ENCODE measurements at places on chromosomes 1 and 21.
A peak's percentile ranks its signal among the peaks of the same experiment; 100 is the strongest.

DNA sequence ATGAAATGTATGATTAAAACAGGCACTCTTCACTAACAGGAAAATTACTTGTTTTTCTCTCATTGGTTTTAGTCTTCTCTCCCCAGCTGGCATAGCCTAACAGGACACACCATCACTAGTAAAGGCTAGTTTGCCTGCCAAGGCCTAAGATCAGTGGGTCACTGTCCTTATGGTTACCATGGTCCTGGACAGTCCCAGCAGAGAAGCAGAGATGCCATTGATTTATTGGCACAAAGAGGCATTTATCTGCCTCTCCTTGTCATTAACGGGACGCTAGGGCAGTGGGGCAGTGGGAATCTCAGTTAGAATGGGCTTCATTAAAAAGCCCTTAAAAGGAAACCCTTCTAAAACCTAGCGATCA is 13.9 kb downstream of the CD247 start:
- H3K27ac ChIP-seq, result no peak overlapping the region
- H3K36me3 ChIP-seq, result no peaks in the 10 kb centered on the region
- peaks cover 2% of the 10 kb centered on the region for H3K27me3 ChIP-seq

- no peak for DNase-seq
- no peak overlapping the region for H3K27ac ChIP-seq
- no peak overlapping the region for H3K4me3 ChIP-seq
Measured at GRCh38 chr1:24257373-24257772, 61.8 kb upstream of the GRHL3 start.

GRCh38 chr1:17867470-17867869 is 112.3 kb downstream of the ACTL8 start:
- H3K4me3 ChIP-seq, result no peak overlapping the region
- DNase-seq, result no peak
- no peaks in the 10 kb centered on the region for H3K27me3 ChIP-seq
- H3K36me3 ChIP-seq, result no peaks in the 10 kb centered on the region
- no peak overlapping the region for H3K27ac ChIP-seq
- H3K4me1 ChIP-seq, result no peaks in the 10 kb centered on the region

- no peak for DNase-seq
- H3K27ac ChIP-seq, result no peak overlapping the region
- H3K4me1 ChIP-seq, result no peaks in the 10 kb centered on the region
- no peak overlapping the region for H3K4me3 ChIP-seq
- no peaks in the 10 kb centered on the region for H3K36me3 ChIP-seq
Measured at GRCh38 chr1:91520942-91521507, 20.4 kb downstream of the CDC7 start.

DNA sequence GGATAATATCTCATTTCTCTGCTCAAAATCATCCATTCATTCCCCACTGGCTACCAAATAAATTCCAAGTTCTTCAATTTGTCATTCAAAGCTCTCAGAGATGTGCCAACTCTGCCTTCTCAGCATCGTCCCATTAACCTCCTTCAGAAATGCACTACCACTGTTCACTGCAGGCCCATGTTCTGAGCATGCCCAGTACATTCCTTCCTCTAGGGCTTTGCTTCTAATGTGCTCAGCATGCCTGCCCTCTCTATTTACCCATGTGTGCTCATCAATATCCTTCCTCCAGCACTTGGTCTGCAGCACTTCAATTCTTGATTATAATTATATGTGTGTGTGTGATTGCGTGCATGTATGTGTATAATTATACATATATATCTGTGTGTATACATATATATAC is 36.1 kb upstream of the RGS8 start:
- H3K4me1 ChIP-seq, result no peaks in the 10 kb centered on the region
- no peak for DNase-seq
- no peak overlapping the region for H3K27ac ChIP-seq
- no peaks in the 10 kb centered on the region for H3K27me3 ChIP-seq
- H3K36me3 ChIP-seq, result no peaks in the 10 kb centered on the region

- H3K4me3 ChIP-seq, result no peak overlapping the region
- H3K27ac ChIP-seq, result no peak overlapping the region
- no peaks in the 10 kb centered on the region for H3K36me3 ChIP-seq
- DNase-seq, result no peak
Measured at GRCh38 chr1:3002349-3003038, 18.8 kb upstream of the ACTRT2 start.

DNA sequence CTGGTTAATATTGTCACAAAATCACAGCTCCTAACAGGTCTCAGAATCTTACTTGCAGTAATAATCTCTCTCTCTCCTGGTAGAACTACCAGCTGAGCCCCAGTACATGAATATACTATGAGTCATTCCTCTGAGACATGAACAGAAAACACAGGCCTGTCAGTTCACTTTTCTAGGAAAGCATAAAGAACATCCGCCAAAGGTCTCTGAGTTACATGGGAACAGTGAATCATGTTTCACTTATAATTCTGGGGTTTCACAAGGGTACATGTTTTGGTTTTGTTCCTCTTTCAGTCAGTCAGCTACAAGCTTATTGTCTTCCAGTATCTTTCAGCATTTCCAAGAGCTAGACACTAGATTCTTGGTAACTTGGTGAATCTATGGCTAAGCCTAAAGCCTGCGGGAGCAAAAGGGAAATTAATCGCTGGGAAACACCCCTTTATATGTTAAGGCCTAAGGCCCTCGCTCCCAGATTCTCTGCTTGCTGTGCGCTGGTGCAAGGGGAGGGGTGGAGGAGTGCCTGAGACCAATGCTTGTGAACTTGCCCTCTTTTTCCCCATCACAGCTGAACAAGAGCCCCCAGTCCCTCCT is 31.7 kb downstream of the IFNGR2 start:
- no peaks in the 10 kb centered on the region for H3K27me3 ChIP-seq
- H3K36me3 ChIP-seq, result no peaks in the 10 kb centered on the region
- peak overlapping the region; percentile 28 for H3K27ac ChIP-seq
- H3K4me3 ChIP-seq, result no peak overlapping the region
- no peak for DNase-seq

DNA sequence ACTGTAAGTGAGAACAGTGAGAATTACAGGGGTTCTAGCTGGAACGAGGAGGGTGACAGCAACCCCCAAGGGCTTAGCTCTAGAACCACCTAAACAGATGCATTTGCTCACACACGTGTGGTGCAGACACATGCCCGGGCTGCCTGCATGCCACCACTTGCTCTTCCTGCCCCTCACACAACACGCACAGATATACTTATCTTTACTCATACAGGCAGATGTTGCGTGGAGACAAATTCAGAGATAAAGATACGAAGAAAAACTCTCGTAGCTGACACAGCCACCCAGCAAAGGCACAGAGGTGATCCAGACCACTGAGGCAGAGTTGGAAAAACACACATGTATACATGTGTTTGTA is 13.5 kb downstream of the VANGL1 start:
- H3K27ac ChIP-seq, result peak overlapping the region; percentile 32
- H3K36me3 ChIP-seq, result no peaks in the 10 kb centered on the region
- H3K4me3 ChIP-seq, result no peak overlapping the region

- no peaks in the 10 kb centered on the region for H3K27me3 ChIP-seq
- peak overlapping the region; percentile 20 for H3K4me3 ChIP-seq
- peak overlapping the region; percentile 87 for H3K27ac ChIP-seq
- no peaks in the 10 kb centered on the region for H3K36me3 ChIP-seq
- DNase-seq, result no peak
- no peaks in the 10 kb centered on the region for H3K4me1 ChIP-seq
Measured at GRCh38 chr1:36321119-36321951, 2.1 kb downstream of the EVA1B start.

DNA sequence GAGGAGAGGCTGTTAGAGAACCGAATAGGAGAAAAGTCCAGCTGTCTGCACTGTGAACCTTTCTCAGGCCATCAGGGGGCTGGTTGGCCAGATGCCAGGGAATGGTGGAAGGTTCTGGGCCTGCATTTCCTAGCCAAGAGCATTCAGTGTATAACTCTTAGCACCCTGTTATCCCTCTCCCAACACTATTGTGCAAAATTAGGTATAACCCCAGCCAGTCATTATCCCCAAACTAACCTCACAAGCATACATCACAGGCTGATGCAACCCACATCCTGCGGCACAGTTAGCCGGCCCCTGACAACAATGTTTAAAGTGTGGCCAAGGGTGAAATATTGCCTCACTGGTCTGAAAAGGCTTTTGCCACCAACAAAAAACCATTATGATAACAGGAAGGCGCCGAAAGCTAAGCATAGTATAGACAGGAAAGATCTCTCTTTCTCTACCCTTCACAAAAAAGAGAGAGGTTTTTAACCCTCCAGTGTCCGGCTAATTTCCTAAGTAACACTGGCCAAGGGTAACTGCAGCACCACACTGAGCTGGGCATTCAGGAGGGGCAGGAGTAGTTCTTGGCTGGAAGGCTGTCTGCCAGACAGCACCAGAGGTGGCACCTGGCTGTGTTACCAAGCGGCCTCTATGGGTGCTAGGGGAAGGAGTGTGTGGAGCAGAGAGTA is 77.3 kb upstream of the BCAR3 start:
- H3K4me1 ChIP-seq, result no peaks in the 10 kb centered on the region
- no peak overlapping the region for H3K4me3 ChIP-seq
- no peak for DNase-seq
- H3K27me3 ChIP-seq, result no peaks in the 10 kb centered on the region
- no peaks in the 10 kb centered on the region for H3K36me3 ChIP-seq

- peak overlapping the region; percentile 21 for H3K27ac ChIP-seq
- H3K27me3 ChIP-seq, result no peaks in the 10 kb centered on the region
- H3K4me1 ChIP-seq, result peaks cover 6% of the 10 kb centered on the region
Measured at GRCh38 chr1:13781907-13782633, 82.1 kb downstream of the PRDM2 start.

All from prostate gland (tissue), 2 donors.